ENCODE measurements at places on chromosomes 16 and 17.

DNA sequence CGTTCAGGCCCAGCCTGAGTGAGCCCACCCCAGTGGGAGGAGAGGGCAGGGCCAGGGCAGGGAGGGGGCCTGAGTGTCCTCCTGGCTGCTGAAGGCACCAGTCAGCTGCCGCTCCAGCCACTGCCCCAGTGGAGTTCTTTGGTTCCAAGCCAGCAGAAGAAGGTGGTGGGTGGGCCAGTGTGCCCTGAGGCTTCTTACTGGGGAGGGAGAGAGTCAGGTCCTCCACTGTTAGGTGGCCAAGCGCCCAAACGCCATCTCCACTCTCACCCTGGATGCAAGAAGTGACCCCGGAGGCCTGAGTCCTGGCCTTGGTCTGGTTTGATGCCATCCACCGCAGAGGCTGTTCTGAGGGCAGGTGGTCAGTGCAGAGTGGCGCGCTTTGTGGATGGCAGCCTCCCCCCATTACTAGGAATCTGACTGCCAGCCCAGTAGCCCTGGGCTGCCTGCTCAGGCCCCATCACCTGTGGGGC is 2.2 kb downstream of the RNF213 start:
- no peak for DNase-seq

- no peak for DNase-seq
Measured at GRCh38 chr17:66944351-66945146, 20.0 kb upstream of the CACNG4 start.

DNA sequence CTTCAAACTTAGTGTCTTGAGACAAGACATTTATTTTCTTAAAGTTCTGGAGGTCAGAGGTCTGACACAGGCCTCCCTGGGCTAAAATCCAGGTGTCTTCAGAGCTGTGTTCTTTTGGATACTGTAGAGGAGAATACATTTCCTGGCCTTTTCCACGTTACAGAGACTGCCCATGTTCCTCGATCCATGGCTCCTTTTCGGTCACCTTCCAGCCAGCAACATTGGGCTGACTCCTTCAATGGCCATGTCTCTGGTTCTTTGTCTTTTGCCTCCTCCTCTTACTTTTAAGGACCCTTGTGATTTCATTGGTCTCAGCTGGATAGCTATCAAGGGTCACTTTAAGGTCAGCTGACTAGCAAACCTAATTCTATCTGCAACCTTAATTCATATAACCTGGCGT is 212.4 kb downstream of the WWOX start:
- no peak for DNase-seq

DNA sequence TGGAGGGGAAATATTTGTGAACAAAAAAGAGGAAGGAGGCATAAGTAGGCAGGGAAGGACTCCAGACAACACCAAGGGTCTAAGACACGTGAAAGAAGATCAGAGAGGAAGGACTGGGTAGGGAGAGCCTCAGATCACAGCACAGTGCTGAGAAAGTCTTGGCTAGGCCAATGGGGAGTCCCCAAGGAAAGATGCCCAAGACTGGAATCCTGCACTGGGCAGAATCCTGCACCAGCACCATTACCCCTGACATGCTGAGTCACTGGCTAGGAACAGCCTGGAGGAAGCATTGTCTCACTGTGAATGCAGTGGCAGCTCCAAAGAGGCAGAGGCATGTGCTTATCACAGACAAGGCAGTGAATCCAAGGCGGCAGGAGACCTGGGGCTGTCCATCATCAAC is 19.2 kb downstream of the CLEC19A start:
- no peak for DNase-seq

DNA sequence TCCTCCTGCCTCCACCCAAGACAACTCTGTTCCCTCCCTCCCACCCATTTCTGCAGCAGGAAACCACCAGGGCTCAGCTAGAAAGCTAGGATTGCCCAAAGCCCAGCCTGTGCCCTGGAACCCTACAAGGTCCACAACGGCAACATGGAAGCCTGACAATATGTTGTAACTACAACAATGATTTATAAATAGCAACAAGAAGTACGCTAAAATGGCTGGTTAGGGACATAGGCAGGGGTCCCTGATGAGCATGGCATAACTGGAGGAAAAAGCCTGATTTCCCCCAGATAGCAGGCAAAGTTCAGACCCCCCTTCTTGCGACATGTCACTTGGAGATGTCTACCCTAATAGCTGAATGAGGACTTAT is 6.6 kb downstream of the ST3GAL2 start:
- DNase-seq, result no peak

DNA sequence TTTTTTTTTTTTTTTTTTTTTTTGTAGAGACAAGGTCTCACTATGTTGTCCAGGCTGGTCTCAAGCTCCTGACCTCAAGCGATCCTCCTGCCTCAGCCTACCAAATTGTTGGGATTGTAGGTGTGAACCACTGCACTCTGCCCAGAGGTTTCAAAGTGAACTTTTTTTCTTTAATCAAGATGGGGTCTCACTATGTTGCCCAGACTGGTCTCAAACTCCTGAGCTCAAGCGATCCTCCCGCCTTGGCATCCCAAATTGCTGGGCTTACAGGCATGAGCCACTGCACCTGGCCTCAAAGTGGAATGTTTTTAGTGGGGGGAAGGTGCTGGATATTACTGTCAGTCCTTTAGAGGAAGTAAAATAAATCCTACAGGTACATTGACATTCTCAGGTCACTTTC is 12.0 kb upstream of the CEP20 start:
- no peak for DNase-seq

DNA sequence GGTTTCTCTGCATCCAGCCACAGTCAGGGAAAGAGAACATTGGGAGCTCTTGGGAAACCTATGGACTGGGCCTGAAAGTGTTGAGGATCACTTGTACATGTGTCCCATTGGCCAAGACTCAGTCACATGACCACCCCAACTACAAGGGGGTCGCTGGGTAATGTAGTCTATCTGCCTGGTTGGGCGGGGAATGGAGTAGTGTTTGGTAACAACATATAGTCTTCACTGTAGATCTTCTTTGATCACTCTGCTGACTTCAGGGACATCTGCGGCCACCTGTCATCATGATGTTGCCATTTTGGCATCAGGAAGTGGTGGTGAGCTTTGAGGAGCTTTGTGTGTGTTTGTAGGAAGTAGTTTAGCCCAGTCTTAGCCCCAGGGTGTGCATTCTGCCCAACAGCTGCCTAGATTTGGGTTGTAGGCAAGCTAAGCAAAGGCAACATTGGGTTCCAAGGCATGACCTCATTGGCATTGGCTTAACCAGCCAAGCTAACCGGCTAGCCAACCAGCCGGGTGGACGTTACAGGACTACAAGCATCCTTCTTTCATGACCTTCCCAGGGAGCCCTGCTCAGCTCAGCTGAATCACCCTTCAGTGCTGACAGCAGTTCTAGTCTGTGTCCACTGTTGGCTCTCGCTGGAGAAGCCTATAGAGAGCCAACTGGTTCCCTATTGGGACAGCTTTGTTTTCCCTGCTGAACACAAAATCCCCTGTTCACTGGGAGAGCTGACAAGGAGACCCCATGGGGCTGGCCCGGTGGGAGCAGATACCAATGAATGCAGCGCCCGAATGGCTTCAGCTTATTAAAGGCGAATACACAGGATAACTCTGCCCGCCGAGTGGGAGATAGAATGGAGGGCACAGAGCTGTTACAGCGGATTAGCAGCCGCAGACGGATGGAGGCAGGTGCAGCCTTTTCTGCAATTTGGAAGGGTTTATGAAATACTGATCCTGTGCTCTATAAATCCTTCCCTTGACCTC is 178.6 kb downstream of the NTN1 start:
- DNase-seq, result no peak

GRCh38 chr16:88922114-88922825 is 54.7 kb downstream of the CBFA2T3 start:
- no peak for DNase-seq

GRCh38 chr16:15649727-15650018 is 372 bp upstream of the NDE1 start:
- no peak for DNase-seq

GRCh38 chr16:73599351-73599750 is 551.4 kb upstream of the ZFHX3 start:
- DNase-seq, result no peak

- no peak for DNase-seq
Measured at GRCh38 chr16:86375364-86375763, 135.0 kb upstream of the FOXF1 start.

- no peak for DNase-seq
Measured at GRCh38 chr16:79685871-79686270, 85.3 kb upstream of the MAF start.

DNA sequence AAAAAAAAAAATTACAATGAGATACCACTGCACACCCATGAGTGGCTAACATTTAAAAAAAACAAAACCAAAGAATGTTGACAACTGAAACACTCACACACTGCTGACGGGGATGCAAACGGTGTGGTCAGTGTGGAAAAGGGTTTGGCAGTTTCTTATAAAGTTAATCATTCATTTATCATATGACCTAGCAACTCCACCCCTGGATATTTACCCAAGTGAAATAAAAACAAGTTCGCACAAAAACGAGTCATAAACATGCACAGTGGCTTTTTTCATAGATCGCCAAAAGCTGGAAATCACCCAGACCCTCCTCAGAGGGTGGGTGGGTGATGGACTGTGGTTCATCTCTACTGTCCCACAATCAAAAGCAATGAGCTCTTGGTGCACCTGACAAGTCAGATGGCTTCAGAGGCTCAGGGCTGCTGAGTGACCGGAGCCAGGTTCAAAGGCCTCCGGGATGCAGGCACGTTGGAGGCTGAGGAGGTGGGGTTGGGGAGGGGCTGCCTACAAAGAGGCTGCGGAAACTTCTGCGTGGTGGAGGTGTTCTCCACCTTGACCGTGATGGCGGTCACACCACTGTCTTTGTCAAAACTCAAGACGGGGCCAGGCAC is 14.2 kb downstream of the RAB40B start:
- DNase-seq, result no peak

DNA sequence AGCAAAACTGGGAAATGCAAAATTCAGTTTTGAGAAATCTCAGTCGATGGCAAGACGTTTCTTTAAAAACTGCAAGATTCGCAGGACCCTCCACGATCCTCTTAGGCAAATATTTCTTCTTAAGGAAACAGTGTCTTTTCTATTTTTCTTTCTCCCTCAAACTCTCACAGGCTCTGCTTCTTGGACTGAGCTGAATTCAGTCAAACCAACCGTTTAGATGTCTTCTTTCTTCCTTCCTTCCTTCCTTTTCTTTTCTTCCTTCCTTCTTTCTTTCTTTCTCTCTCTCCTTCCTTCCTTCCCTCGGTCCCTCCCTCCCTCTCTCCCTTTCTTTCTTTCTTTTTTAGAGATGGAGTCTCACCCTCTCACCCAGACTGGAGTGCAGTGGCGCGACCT is 67.2 kb upstream of the AXIN2 start:
- DNase-seq, result no peak

DNA sequence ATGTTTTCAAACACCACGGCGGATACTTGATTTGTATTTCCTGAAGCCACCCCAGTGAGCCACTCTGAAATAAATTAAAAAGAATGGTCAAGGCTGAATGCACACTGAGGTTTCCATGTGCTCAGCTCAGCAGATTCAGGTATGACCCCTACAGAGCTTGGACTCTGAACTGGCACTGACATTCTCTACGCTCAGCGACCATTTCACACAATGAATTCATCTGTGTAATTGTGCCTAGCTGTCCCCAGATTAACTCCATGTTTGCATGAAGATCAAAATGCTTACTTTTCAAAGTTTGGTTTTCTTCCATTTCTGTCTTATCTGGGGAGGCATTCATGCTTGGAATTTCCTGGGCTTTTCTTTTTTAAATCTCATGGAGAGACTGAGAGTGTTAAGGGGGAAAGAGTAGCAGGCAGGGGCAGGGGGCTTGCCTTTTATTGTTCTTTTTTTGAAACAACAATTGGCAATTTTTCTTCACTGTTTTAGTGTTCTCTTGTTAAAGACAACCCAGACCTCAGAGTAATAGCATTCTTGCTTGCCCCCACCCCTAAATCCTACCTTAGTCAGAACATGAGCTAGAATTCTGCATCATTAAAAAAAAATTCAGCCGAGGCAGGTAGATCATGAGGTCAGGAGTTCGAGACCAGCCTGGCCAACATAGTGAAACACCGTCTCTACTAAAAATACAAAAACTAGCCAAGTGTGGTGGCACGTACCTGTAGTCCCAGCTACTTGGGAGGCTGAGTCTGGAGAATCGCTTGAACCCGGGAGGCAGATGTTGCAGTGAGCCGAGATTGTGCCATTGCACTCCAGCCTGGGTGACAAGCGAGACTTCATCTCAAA is 85.5 kb upstream of the HNF1B start:
- DNase-seq, result no peak

- DNase-seq, result no peak
Measured at GRCh38 chr16:10128397-10129258, 53.6 kb downstream of the GRIN2A start.
